A549 treated with RU486 at 1 μM for 4 hours (cell line): ENCODE measurements at places on chromosomes 5 and 9. TPM values are rescaled to one million over a fixed set of nuclear protein-coding genes. Genes with fewer than 3 reads are reported as not detected.

The SHISAL2B gene
- not detected in 5 replicates for total RNA-seq

The CCDC192 gene
- total RNA-seq: not detected in 5 replicates

The CCL21 gene
- total RNA-seq: not detected in 5 replicates

The PCA3 gene
- not detected in 5 replicates for total RNA-seq

The TAF11L4 gene
- total RNA-seq: not detected in 5 replicates

The SPATA6L gene
- 1.6 to 2.5 TPM (median 2.3 TPM) in 5 replicates for total RNA-seq

The TMEM267 gene
- 8.5 to 23.4 TPM (median 20.4 TPM) in 5 replicates for total RNA-seq

The SHC3 gene
- 0.39 to 0.57 TPM (median 0.46 TPM) in 5 replicates for total RNA-seq

The PCDHB8 gene
- 0.25 to 0.43 TPM (median 0.34 TPM) in 5 replicates for total RNA-seq

The SLC6A7 gene
- total RNA-seq: 0.03 TPM in 3 of 5 replicates, not detected in the others

The ITK gene
- 0.03 to 0.15 TPM (median 0.13 TPM) in 3 of 5 replicates, not detected in the others for total RNA-seq

The DAPK1 gene
- 9.7 to 17.2 TPM (median 16.8 TPM) in 5 replicates for total RNA-seq

The RASGEF1C gene
- total RNA-seq: 0.12 to 0.22 TPM (median 0.15 TPM) in 3 of 5 replicates, not detected in the others

The OR5C1 gene
- not detected in 5 replicates for total RNA-seq

The GABRP gene
- not detected in 5 replicates for total RNA-seq

The PIP5K1B gene
- total RNA-seq: 0.03 TPM in 1 of 5 replicates, not detected in the others

The RAB3C gene
- total RNA-seq: not detected in 5 replicates
